CD4-positive, alpha-beta T cell treated with Interleukin-21 for 1 hour (primary cell): ENCODE measurements at places on chromosomes 11 and 22.

GRCh38 chr11:74532501-74533246 is 39.1 kb upstream of the LIPT2 start:
- no peak for DNase-seq

- DNase-seq = no peak
Measured at GRCh38 chr22:47654922-47655491, 892.6 kb downstream of the TBC1D22A start.

DNA sequence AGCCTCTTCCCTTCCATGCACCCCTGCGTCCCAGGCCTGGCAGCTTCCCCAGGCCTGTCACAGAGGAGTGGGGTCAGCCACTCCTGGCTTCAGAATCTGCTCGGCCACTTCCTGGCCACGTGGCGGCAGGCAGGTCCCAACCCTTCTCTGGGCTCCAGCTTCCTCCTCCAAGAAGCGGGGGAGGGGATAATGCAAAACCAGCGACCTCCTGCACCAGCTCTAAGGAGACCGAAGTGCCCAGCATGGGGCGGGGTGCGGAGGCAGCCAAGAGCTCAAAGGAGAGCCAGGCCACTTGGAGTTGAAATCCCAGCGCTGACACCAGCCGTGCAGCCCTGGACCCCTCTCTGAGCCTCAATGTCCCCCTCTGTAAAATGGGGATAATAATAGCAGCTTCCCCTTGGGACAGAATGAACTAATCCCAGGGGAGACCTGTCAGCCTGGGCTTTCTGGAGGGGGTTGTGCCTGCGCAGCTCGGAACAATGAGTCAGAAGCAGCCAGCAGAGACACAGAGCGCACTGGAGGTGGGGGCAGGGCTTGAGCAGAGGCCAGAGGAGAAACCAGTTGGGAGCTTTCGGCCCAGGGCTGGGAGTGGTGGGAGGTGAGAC is 22.8 kb upstream of the PICK1 start:
- DNase-seq = no peak

DNA sequence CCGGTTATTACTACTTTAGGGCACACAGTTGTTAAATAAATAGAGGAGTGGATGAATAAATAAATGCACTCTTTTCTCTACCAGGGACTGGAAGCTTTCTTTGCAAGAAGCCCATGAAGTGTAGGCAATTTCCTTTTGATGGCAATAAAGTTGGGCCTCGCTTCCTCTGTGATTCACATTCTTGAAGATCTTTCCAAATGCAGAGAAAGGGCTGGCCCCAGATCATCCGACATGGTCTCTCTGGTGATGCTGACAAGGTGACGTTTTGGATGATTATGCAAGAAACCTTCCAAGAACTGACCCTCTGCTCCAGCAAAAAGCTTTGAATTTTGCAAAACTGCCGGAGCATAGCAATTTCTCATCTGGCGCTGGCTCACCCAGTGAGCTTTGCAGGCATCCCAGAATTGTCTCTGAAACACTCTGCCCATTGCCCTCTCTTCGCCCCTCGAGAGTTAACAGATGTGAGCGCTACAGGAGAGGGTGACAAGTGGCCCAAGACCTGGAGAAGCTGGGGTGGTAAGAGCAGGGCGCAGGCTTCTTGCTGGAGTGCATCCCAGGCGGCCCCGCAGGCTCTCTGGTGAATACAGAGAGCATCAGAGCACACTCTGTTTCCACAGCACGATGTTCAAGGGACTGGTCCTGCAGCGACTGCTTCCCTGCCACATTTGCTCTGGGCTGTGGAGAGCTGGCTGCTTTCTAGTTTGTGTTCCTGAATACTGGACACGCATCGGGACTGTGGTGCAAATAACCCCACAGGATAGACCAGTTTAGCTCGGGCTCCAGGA is 11.5 kb upstream of the IFT27 start:
- DNase-seq = no peak

DNA sequence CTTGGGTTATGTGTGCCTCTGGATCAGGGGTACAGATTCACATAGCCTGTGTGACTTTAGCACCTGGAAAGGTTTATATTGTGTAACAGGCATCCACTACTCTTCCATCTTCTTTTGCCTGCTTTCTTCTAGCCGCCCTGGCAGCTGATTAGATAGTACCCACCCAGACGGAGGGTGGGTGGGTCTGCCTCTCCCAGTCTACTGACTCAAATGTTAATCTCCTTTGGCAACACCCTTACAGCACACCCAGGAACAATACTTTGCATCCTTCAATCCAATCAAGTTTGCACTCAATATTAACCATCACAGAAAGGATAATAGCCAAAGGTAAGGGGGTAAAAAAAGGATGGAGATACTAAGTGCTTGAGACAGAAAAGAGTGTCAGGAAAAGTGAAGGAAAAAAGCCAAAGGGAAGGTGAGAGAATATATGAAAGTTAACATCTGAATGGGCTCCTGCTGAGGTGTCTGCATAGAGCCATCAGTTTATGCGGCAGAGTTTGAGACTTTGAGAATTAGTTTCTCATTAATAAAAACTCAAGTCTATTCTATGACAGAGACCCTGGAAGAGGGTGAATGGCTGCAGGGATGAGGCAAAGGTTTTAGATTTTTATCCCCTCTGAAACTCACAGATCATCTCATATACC is 2.6 kb upstream of the OR51B6 start:
- DNase-seq = no peak

- no peak for DNase-seq
Measured at GRCh38 chr11:92528001-92528400, 303.4 kb downstream of the FAT3 start.

GRCh38 chr11:1639666-1640065 is 10.1 kb downstream of the KRTAP5-5 start:
- DNase-seq = no peak

DNA sequence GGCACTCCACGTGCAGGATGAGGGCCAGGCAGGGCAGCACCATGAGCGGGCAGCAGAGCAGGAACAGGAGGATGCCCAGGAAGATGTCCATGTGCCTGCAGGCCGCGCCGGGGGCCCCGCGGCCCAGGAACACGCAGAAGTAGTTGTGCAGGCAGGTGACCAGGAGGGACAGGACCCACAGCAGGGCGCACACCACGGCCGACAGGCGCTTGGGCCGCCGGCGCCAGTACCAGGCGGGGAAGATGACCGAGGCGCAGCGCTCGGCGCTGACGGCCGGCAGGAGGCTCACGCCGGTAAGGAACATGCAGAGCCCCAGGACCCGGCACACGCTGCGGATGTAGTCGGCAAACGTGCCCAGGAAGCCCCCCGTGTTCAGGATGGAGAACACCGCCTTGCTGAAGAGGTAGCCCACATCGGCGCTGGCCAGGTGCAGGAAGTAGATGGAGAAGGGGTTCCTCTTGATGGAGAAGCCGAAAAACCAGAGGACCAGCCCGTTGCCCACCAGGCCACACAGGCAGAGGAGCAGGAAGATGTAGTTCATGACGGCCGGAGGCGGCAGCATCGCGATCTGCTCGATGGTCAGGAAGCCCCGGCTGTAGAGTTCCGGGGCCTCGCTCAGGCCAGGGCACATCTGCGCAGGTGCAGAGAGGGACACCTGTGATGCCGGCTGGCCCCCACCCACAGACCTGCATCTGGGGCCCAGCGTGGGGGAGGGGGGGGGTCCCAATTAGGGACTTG is 7.2 kb downstream of the MRGPRF start:
- no peak for DNase-seq

DNA sequence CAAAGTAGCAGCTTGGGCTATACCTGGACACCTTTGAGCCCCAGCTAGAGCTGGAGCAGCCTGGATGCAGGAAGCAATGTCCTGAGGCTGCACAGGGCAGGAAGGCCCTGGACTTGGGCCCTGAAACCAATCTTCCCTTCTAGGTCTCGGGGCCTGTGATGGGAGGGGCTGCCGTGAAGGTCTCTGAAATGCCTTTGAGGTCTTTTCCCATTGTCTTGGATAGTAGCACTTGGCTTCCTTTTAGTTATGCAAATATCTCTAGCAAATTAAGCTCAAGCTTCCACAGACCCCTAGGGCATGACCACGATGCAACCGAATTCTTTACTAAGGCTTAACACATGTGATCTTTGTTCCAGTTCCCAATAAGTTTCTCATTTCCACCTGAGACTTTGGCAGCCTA is 40.0 kb downstream of the LINC01488 start:
- no peak for DNase-seq

DNA sequence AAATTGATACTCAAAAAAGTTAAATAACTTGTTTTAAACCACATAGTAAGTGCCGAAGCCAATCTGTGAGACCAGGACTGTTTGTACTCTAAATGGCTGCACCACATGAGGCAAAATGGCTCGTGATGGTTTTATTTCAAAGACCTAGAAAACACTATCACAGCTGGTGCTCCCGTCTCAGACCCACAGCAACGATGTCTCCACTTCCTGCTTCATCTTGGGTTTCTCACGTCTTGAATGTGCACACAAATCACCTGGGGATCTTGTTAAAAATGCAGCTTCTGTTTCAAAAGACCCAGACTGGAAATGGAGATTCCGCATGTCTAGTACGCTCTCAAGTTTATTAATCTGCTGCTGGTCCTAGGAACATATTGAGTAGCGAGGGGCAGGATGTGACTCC is 1.2 kb downstream of the CD3E start:
- peak; percentile 76 for DNase-seq

DNA sequence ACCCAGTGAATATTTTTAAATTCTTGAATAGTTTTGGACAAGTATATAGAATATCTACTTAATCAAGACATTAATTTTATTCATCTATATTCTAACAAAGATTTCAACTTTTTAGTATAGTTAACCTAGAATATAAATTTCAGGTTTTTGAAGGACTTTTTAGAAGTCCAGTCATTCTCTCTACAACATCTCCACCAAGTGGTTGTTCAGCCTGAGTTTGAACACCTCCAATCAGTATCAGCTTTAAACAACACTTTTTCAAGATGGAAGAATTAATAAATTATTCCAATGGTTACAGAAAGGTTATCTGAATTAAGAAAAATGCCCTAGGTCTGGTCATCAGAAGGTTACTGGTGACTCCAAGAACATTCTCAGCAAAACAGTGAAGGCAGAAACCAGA is 31.8 kb downstream of the EIF3M start:
- peak; percentile 4 for DNase-seq

- no peak for DNase-seq
Measured at GRCh38 chr11:17401841-17402240, 13.4 kb upstream of the KCNJ11 start.

GRCh38 chr11:107251298-107251697 is 206.3 kb downstream of the CWF19L2 start:
- no peak for DNase-seq

GRCh38 chr11:1202776-1203504 is 19.9 kb upstream of the MUC5B start:
- peak; percentile 58 for DNase-seq
